ENCODE measurements at places on chromosomes 11 and 22.
A peak's percentile ranks its signal among the peaks of the same experiment; 100 is the strongest.

GRCh38 chr22:45912910-45913309, 64.1 kb downstream of the WNT7B start:
- DNase-seq, result no peak

GRCh38 chr11:17544181-17544622, at the start of gene USH1C:
Gene USH1C, minus strand, starts transcription at chr11:17544416. Its CDS starts 109 bp downstream, at chr11:17544307.
- DNase-seq, result no peak

DNA sequence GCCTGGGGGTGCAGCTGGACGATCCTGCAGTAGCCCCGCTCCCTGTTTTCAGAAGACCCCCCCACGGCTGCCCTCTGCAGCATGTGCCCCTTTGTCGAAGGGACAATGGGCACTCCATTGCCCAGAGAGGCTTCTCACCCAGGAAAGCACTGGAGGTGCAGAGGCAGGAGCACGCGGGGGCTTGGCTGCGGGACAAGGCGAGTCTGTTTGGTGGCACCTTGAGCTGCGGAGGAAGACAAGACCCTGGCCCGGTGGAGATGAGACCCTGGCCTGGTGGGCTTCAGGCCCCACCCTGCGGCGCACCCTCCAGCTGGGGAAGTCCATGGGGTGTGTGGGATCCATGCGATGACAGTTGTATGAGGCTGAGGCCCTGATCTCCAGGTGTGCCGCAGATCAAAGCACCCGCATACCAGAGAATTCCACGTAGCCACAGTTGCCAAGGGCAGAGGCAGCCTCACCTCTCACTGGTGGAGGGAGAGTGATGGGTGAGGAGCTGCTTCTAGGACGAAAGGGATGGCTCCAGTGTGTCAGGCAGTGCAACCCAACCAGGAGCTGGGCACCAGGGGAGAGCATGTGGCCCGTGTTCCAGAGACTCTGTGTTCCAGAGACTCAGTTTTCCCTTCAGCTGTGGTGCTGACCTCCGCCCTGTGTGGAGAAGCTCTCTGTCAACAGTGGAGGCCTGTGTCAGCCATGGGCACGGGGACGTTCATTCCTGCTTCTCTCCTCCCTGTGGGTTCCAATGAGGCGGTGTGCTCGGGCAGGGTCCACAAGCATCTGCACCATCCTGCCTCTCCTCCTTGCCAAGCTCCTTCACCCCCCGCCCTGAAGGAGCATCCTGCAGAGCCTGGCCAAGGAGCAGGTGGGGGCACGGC, 10.0 kb downstream of the TBX1 start:
- no peak for DNase-seq

- DNase-seq, result no peak
Measured at GRCh38 chr22:29478326-29479276, 1.4 kb upstream of the NEFH start.

DNA sequence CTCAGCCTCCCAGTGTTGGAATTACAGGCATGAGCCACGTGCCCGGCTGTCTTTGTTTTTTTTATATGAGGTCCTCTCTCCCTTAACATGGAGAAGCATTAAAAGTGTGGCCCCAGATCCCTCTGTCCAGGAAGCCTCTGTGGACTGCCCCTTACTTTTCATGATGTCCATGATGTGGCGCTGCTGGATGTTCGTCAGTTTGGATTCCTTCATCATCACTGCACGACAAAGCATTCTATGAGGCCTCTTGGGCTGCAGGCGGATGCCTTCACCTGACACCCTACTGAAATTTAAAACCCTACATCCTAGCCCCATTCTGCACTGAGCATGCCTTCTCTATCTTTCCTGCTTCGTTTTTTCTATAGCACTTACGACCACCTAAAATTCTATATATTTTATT, 2.1 kb downstream of the C22orf23 start:
- DNase-seq, result no peak

GRCh38 chr11:69241075-69241740, 52.7 kb upstream of the MYEOV start:
- DNase-seq, result no peak

GRCh38 chr11:64859542-64860414, 15.3 kb upstream of the CDC42BPG start:
- DNase-seq, result no peak

- no peak for DNase-seq
Measured at GRCh38 chr22:25722626-25723025, 19.4 kb upstream of the MYO18B start.

DNA sequence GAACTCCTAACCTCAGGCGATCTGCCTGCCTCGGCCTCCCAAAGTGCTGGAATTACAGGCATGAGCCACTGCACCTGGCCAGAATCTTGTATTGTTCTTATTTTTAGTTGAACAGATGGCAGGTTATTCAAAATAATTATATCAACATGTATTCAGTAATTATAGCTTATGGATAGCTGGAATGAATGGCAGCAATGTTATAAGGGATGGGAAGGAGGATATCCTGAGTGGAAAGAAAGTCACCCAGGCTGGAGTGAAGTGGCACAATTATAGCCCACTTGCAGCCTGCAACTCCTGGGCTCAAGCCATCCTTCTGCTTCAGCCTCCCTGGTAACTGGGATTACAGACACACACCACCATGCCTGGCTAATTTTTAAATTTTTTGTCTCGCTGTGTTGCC, 88.1 kb downstream of the MED15 start:
- DNase-seq, result no peak

DNA sequence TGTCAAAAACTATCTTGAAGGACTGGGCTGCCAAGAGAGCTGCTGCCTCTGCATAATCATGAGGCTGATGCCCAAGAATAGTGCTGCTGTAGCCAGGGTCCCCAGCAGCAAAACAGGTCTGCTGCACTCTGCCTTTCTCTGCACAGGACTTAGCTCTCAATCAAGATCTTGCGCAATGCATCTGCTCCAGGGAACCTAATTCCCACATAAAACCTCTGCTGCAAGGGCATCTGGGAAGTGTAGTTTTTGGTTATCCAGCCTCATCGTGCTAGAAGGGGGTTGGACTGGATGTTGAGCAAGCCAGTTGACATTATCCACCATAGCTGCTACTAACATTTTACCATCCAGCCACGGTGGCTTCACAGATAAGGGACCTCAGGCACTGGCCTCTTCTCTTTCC, 192.7 kb downstream of the C11orf91 start:
- DNase-seq, result peak; percentile 58

GRCh38 chr11:125036933-125037332, 26.2 kb upstream of the SLC37A2 start:
- peak; percentile 31 for DNase-seq

DNA sequence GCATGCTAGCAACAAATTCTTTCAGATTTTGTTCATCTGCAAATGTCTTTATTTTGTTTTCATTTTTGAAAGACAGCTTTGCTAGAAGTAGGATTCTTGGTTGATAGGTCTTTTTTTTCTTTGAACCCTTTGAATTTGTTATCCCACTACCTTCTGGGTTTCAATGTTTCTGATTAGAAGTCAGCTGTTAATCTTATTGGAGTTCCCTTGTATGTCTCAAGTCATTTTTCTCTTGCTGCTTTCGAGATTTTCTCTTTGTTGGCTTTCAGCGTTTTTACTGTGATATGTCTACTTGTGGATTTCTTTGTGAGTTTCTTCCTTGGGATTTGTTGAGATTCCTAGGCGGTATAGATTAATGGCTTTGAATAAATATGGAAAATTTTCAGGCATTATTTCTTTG, 27.2 kb upstream of the MS4A8 start:
- no peak for DNase-seq

DNA sequence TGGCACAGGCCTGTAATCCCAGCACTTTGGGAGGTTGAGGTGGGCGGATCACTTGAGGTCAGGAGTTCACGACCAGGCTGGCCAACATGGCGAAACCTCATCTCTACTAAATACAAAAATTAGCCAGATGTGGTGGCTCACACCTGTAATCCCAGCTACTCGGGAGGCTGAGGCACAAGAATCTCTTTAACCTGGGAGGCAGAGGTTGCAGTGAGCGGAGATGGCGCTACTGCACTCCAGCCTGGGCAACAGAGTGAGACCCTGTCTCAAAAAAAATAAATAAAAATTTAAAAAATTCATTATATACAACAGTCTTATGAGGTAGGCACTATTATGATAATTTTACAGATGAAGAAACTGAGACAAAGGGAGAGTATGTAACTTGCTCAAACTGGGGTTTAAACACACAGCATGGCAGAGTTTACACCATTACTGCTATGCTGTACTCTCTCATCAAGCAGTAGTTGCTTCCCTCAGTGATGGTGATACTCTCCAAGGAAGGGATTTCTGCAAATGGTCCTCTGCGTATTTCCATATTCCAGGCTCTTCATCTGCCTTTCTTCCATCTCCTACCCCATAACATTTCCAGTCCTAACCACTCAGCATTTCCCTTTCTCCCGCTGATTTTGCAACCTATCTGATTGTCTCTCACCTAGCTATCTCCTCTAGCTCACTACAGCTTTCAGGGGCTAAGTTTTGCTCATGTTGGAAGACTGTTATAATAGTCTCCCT, 95.3 kb downstream of the CCDC83 start:
- DNase-seq, result no peak

- DNase-seq, result no peak
Measured at GRCh38 chr22:24323695-24324094, 53.1 kb downstream of the SPECC1L start.

GRCh38 chr22:44889255-44889878, 120.4 kb downstream of the PHF21B start:
- no peak for DNase-seq

DNA sequence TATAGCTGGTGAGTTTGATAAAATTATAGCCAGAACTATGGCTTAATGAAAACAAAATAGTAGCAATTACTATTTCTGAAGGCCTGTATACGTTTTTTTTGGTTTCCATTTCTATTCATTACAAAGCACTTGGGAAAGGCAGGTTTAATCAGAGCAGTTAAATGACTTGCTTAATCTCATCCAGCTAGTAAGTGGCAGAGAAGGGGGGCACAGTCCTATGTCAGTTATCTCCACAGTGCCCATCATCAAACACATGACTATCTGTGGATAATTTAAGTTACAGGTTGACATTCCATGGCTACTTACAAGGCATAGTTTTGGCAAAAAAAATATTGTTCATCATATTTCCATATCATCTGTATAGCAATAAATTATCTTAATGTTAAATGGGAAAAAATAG, 93.7 kb downstream of the PGR start:
- no peak for DNase-seq

- no peak for DNase-seq
Measured at GRCh38 chr11:35847473-35847872, 96.4 kb upstream of the LDLRAD3 start.

- DNase-seq, result no peak
Measured at GRCh38 chr11:65330544-65330943, 3.1 kb upstream of the DPF2 start.

DNA sequence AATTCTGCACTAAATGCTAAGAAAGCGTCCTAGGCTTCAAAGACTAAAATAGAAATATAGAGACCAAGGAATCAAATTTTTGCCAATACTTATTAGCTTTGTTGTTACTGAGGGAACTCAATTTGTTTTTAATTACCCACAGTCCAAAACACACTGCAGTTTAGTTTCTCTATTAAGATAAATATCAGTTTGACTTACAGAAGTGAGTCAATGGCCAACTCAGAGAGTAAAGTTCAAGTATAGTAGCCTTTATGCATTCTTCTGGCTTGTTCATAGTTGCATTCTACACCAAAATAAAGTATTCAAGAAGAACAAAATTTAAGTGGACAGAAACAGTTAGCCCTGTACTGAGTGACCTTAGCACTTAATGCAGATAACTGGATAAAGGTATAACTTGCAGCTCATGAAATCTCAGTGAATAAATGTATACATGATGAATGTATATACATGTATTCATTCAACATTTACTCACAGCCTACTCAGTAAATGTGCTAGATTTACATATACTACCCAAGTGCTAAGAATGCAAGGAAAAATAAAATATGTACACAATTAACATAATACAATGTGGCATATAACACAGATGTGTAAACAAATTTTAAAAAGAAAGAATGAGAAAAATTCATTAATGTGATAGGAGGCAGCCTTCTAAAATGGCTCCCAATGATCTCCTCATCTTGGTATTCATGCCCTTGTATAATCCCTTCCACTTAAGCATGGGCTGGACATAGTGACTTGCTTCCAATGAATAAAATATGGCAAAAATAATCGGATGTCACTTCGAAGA, 9.7 kb upstream of the RNF141 start:
- peak; percentile 32 for DNase-seq

DNA sequence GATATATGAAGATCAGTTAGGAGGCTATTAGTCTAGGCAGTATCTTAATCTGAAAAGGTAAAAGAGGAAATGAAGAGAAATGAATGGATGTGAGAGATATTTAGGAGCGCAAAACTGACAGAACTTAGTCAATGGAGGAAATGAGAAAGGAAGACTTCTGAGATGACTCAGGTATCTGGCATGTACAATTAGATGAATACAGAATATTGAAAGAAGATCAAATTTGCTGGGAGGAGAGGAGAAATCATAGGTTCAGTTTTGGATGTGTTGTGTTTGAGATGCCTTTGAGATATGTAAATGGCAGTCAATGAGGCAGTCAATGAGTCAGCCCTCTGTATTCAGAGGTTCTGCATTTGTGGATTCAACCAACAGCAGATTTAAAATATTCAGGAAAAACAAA, 42.9 kb upstream of the GAB2 start:
- no peak for DNase-seq

- no peak for DNase-seq
Measured at GRCh38 chr11:90254065-90254464, 31.2 kb upstream of the CHORDC1 start.

DNA sequence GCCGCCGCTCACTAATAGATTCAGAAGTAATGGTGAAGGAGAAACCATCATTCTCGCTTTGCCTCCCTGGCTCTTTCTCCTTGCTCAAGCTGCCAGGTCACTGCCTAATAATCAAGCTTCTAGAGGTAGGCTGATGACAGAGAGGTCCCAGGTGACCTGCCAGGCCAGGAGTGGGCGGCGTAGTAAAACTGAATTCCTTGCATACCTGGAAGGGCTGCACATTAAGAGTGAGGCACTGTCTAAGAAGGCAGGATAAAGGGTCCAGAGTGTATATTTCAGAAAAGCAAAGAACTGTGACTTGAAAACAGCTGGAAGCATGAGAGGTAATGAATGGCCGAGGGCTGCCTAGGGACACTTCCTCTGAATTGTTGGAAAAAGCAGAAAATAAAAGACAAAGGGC, 4.1 kb downstream of the SYT13 start:
- DNase-seq, result no peak

DNA sequence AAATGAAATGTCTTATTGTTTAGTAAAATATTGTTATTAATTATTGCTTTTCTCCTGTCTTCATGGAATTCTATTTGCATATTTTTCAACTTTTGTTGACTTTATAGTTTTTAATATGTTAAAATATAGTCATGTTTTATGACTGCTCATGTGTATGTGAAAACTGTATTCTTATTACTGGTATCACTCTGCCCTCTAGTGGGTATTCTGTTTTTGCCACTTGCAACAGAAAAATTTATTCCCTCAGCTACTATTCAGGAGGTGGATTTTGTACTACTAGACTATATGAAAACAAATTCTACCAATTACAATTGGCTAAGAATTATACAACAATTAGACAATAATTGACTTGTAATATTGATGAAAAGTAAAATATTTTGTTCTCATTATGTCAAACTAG, 45.0 kb downstream of the OR4C6 start:
- peak; percentile 42 for DNase-seq

- no peak for DNase-seq
Measured at GRCh38 chr11:2113776-2114175, 25.4 kb downstream of the IGF2 start.

GRCh38 chr11:26698224-26698623, 23.6 kb downstream of the SLC5A12 start:
- no peak for DNase-seq

GRCh38 chr11:31001427-31001826, 368.1 kb downstream of the DCDC1 start:
- DNase-seq, result no peak
